ENCODE measurements at places on chromosomes 2 and 18.
A peak's percentile ranks its signal among the peaks of the same experiment; 100 is the strongest.

DNA sequence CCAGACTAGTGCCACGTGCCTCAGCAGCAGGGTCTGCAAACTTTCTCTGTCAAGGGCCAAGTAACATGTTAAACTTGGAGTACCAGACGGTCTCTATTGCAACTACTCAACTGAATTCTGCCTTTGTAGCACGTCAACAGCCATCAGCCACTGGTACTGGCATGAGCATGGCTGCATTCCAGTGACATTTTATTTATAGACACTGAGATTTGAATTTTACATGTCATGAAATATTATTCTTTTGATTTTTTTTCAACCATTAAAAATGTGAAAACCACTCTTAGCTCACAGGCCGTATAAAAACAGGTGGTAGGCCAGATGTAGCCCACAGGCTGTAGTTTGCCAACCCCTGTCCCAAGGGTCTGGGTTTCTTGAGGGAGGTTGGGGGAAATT is 199.7 kb downstream of the TPGS2 start:
- no peaks in the 10 kb centered on the region for H3K4me1 ChIP-seq
- no peak overlapping the region for H3K4me3 ChIP-seq
- H3K27me3 ChIP-seq, result no peaks in the 10 kb centered on the region
- H3K27ac ChIP-seq, result no peak overlapping the region
- no peak for DNase-seq

DNA sequence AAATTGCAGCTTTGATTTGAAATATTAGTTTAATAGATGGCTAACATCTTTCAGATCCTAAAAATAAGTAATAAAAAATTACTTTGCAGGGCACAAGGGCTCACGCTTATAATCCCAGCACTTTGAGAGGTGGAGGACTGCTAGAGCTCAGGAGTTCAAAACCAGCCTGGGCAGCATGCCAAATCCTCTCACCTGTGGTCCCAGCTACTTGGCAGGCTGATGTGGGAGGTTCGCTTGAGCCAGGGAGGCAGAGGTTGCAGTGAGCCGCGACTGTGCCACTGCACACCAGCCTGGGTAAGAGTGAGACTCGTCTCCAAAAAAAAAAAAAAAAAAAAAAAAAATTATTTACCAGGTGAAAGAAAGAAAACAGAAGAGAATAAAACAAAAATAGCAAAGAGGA is 449.8 kb downstream of the NRXN1 start:
- peak; percentile 62 for DNase-seq
- no peaks in the 10 kb centered on the region for H3K27me3 ChIP-seq
- no peak overlapping the region for H3K27ac ChIP-seq
- no peaks in the 10 kb centered on the region for H3K4me1 ChIP-seq
- H3K36me3 ChIP-seq, result no peaks in the 10 kb centered on the region

GRCh38 chr2:56770490-56770889 is 586.7 kb downstream of the CCDC85A start:
- H3K4me3 ChIP-seq, result no peak overlapping the region
- H3K36me3 ChIP-seq, result no peaks in the 10 kb centered on the region
- no peak for DNase-seq
- H3K4me1 ChIP-seq, result no peaks in the 10 kb centered on the region

DNA sequence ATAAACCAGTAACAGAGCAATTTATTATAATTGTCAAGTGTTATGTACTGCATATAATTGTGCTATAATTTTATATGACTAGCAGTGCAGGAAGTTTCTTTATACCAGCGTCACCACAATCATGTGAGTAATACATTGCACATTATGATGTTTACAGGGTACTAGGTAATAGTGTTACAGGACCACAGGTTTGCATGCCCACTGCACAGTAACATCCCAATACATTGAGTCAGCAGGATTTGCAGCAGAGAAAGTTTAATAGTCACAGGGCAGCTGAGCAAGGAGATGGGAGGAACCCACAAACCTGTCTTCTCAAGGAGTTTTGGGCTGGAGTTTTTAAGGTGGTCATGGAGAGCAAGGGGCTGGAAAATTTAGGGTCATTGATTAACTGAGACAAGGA is 1042.9 kb upstream of the ACVR2A start:
- H3K36me3 ChIP-seq, result no peaks in the 10 kb centered on the region
- no peaks in the 10 kb centered on the region for H3K4me1 ChIP-seq
- H3K4me3 ChIP-seq, result no peak overlapping the region

DNA sequence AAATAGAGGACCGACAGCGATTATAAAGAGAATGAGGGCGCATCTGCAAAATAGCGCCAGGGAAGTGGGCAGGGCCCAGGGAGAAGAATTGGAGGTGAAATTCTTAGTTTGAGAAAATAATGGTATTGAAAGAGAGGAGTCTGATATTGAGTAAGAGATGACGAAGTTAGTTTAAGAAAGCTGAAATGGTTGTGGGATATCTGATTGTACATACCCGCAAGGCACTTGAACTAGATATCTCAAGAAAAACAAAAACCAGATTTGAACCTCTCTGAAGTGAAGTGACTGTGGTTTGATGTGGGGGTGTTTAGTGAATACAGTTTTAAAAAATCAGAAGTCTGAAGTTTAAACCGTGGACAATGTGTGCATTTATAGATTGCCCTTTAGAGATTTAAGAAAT is 38.9 kb downstream of the ZNF532 start:
- no peaks in the 10 kb centered on the region for H3K36me3 ChIP-seq
- no peaks in the 10 kb centered on the region for H3K27me3 ChIP-seq
- H3K27ac ChIP-seq, result no peak overlapping the region
- no peak for DNase-seq
- H3K4me3 ChIP-seq, result no peak overlapping the region
- no peaks in the 10 kb centered on the region for H3K4me1 ChIP-seq

GRCh38 chr2:142755191-142755590 is 122.3 kb upstream of the KYNU start:
- H3K27me3 ChIP-seq, result no peaks in the 10 kb centered on the region
- H3K4me1 ChIP-seq, result no peaks in the 10 kb centered on the region
- no peak for DNase-seq
- H3K4me3 ChIP-seq, result no peak overlapping the region
- no peak overlapping the region for H3K27ac ChIP-seq

DNA sequence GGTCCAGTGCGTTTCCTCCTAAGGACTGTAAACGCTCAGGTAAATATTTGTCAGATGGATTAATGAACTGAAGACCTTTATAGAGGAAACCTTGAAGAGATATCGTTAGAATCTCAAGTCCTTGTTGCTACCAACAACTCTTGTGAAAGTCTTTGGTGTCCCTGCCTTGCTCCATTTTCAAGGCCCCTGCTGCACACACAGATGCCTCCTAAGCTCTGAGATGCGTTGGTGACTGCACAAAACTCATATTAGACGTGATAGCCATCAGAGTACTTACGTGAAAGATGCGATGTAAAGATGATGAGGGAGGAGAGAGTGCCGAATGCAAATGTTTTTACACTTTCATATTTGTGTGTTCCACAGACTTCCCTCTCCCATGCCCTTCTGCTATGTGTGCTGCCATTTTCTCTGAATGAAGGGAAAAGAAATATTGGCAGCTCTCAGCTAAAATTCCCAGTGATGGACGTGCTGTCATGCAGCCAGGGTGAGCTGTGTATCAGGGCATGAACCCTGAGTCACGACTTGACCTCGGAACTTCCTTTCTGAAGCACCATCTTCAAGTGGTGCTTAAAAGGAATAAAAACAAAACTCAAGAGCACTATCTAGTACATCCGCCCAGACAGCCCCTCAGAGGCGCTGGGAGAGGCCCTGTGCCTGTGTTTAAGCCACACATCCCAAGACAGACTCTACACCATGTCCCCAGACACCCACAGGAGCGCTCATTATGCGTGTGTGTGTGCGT is 117.4 kb downstream of the FAM210A start:
- no peaks in the 10 kb centered on the region for H3K36me3 ChIP-seq
- no peak overlapping the region for H3K4me3 ChIP-seq
- no peaks in the 10 kb centered on the region for H3K27me3 ChIP-seq
- no peaks in the 10 kb centered on the region for H3K4me1 ChIP-seq

GRCh38 chr2:104405623-104406022 is 448.3 kb upstream of the POU3F3 start:
- H3K27me3 ChIP-seq, result no peaks in the 10 kb centered on the region
- no peak for DNase-seq
- H3K27ac ChIP-seq, result no peak overlapping the region
- no peaks in the 10 kb centered on the region for H3K4me1 ChIP-seq
- H3K36me3 ChIP-seq, result no peaks in the 10 kb centered on the region

- DNase-seq, result no peak
- no peaks in the 10 kb centered on the region for H3K27me3 ChIP-seq
- H3K36me3 ChIP-seq, result no peaks in the 10 kb centered on the region
- no peaks in the 10 kb centered on the region for H3K4me1 ChIP-seq
- no peak overlapping the region for H3K27ac ChIP-seq
Observed at GRCh38 chr2:60422826-60423483, 130.5 kb downstream of the BCL11A start.

DNA sequence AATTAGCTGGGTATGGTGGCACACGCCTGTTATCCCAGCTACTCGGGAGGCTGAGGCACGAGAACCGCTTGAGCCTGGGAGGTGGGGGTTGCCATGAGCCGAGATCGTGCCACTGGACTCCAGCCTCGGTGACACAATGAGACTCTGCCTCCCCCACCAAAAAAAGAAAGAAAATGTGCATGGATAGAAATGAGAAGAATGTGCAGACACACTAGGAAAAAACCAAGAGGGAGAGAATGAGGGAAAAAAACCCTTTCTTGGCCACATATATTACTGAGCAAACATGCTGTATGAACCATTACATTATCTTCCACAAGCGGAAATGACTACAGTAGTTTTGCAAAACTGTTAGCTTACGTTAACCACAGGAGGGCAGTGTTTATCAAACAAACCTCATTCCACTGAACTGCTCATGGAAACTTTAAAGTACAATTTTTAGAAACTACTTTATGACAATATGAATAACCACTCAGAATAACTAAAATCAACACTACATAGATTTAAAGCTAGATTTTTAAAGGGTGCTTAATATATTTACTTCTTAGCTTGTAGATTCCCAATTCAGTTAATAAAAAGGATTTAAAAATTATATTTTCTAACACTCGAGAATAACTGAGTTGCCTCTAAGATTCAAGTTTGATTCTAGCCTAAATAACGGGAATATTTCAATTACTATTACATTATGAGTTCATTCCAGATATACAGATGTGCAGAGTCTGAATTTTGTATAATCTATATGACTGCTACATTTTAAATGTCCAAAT is 26.4 kb downstream of the ASXL2 start:
- no peak overlapping the region for H3K27ac ChIP-seq
- H3K27me3 ChIP-seq, result no peaks in the 10 kb centered on the region
- H3K36me3 ChIP-seq, result no peaks in the 10 kb centered on the region
- H3K4me3 ChIP-seq, result no peak overlapping the region

DNA sequence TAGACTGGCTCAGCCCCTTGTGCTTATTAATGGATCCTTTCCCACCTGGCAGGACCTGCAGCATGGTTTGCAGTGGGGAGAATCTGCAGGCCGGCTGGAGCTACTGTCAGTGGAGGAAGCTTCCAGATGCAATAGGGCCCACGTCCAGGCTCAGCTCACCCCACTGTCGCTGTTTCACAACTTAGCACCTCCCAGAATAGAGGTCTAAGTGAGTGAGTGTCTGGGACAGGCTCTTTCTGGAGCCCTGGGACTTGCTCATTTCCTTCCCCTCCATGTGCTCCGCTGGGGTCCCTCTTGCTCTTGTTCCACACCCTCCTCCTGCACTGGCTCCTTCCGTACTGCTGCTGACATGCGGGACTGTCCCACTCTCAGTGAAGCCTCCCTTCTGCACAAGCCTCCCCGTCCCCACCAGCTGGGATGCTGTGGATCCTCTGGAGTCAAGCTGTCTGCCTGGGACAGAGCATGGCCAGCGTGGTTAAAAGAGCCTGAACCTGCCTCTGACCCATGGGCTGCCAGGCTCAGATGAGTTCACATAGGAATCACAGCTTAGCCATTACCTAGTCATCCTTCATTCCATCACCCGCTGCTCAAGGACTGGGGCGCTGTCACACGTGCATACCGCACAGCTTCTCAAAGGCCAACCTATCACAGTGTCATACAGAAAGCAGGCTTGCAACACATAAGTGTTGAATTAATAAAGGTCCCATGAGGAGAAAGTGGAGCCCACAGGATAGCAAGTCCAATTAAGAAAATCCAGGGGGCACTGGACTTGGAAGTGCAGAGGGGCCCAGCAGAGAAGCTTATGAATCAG is 135.9 kb downstream of the ACKR3 start:
- no peaks in the 10 kb centered on the region for H3K27me3 ChIP-seq
- H3K4me3 ChIP-seq, result no peak overlapping the region
- H3K36me3 ChIP-seq, result no peaks in the 10 kb centered on the region
- H3K27ac ChIP-seq, result no peak overlapping the region
- H3K4me1 ChIP-seq, result peaks cover 4% of the 10 kb centered on the region
- DNase-seq, result no peak

GRCh38 chr2:181753686-181754085 is 73.4 kb upstream of the NEUROD1 start:
- no peaks in the 10 kb centered on the region for H3K4me1 ChIP-seq
- H3K27ac ChIP-seq, result no peak overlapping the region
- H3K36me3 ChIP-seq, result no peaks in the 10 kb centered on the region
- H3K4me3 ChIP-seq, result no peak overlapping the region
- H3K27me3 ChIP-seq, result no peaks in the 10 kb centered on the region
- DNase-seq, result no peak

GRCh38 chr2:105674859-105675541 is 69.7 kb upstream of the NCK2 start:
- H3K4me1 ChIP-seq, result no peaks in the 10 kb centered on the region
- no peak overlapping the region for H3K27ac ChIP-seq
- DNase-seq, result no peak

- no peaks in the 10 kb centered on the region for H3K36me3 ChIP-seq
- no peak overlapping the region for H3K4me3 ChIP-seq
- no peaks in the 10 kb centered on the region for H3K4me1 ChIP-seq
- H3K27ac ChIP-seq, result no peak overlapping the region
- DNase-seq, result no peak
- no peaks in the 10 kb centered on the region for H3K27me3 ChIP-seq
Observed at GRCh38 chr2:216349366-216349765, 22.9 kb downstream of the MARCHF4 start.

DNA sequence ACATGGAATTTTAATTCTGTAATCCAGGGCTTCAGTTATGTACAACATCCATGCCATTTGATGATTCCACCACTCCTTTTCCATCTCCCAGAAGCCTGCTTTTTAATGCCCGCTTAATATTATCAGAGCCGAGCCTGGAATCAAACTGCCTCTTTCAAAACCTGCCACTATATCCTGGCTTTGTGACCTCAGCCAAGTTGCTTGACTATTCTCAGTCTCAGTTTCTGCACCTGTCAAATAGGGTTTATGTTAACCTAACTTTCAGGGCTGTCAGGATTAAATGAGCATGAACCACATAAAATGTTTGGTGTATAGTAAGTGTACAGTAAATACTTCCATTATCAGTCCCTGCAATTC is 108.7 kb downstream of the XRCC5 start:
- H3K4me3 ChIP-seq, result no peak overlapping the region
- H3K4me1 ChIP-seq, result no peaks in the 10 kb centered on the region
- H3K27ac ChIP-seq, result no peak overlapping the region
- DNase-seq, result no peak

- H3K27me3 ChIP-seq, result no peaks in the 10 kb centered on the region
- no peak overlapping the region for H3K4me3 ChIP-seq
- no peaks in the 10 kb centered on the region for H3K36me3 ChIP-seq
- H3K4me1 ChIP-seq, result no peaks in the 10 kb centered on the region
- DNase-seq, result no peak
Observed at GRCh38 chr2:169735623-169736022, 2.0 kb downstream of the KLHL23 start.
